ENCODE measurements at places on chromosomes 5 and 9.

DNA sequence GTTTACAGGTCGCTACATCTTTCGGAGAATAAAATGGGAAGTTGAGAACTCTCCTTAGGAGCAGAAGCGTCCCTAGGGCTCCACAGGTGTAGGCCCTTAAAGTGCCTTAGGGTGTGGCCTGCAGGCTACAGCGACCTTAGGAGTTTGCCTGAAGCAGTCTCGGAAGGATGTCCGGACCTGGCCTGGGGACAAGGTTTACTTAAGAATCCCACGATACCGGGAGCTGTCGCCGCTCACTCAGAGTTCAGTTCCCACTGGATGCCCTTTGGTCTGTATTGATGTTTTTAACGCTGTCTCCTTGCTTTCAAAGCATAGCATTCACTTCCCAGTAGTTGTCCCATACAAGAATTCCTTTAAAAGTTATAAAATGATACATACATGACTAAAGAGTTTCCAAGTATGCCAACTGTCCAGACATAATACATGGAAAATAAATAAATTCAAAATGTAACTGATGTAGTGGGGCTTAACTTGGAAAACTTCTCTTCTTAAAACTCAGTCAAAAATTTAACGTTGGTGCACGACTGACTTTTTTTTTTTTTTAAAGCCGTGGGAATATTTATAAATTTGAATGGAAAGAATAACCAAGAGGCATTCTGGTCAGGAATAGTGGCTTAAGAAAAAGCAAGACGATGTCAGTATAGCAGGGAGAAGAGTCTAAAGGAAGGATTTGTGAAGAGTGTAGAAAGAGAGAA lies 848 bp downstream of the RAD50 start:
- peak; percentile 34 for DNase-seq

GRCh38 chr5:59174248-59174844 lies 591.5 kb downstream of the RAB3C start:
- DNase-seq = peak; percentile 10

DNA sequence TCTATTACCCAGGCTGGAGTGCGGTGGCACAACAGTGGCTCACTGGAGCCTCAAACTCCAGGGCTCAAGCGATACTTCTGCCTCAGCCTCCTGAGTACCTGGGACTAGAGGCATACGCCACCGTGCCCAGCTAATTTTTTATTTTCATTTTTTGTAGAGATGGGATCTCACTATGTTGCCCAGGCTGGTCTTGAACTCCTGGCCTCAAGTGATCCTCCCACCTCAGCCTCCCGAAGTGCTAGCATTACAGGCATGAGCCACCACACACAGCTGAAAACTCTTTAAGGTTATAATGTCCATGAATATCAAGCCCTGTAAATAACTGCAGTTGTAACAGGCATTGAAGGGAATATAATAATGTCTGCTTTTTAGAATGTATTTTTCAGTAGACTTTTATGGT lies 271.2 kb downstream of the AOPEP start:
- no peak for DNase-seq

GRCh38 chr5:93461756-93462155 lies 119.3 kb downstream of the NR2F1-AS1 start:
- DNase-seq = no peak

- DNase-seq = no peak
Observed at GRCh38 chr9:6302417-6302816, 25.8 kb upstream of the TPD52L3 start.
